Spinal cord (tissue), 10 donors: ENCODE measurements at places on chromosomes 11 and 22. TPM values are rescaled to one million over a fixed set of nuclear protein-coding genes. Genes with fewer than 3 reads are reported as not detected.

Gene PATE2
- total RNA-seq = 0.61 TPM

Gene MIF
- total RNA-seq = 81.1 TPM

GRCh38 chr22:29030618-29031226 is 30.9 kb downstream of the C22orf31 start:
- DNase-seq = peak; percentile 83

Gene CARNS1
- total RNA-seq = 17.1 TPM

Gene POU2AF1
- 0.40 TPM for total RNA-seq

Gene HTR3A
- total RNA-seq = 23.0 TPM

- DNase-seq = no peak
These were observed 368.3 kb upstream of the SYN3 start for GRCh38 chr22:33426451-33426850.

DNA sequence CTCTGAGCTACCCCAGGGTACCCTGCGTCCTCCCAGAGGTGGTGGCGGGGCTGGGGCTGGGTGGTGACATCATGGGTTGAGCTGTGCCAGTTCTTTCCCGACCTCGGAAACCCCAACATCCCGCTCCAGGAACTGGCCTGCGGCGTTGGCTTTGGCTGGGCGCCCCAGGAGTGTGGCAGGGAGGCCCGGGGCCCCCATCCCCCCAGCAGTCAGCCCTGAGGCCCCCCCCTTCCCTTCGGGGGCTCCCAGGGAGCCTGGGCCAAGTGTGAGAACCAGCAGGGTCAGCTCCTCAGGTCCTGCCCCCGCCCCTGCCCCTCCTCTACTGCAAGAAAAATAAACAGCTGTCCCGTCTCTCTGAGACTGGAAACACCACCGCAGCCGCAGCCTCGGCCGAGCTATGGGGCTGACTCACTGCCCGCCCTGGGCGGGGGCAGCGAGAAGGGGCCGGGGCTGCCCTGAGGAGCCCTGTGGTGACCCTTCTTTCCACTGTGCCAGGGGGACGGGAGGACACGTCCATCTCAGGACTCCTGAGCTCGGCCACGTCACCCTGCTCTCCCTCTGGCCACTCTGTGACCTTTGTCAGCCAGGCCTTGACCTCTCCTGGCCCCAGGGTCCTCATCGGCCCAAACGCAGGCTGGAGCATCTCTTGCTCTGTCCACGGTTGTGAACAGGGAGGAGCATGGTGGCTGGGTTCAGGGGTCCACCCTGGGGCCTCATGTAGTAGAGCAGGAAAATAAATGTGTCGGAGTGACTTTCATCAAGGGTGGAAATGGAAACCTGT is 73.4 kb downstream of the WNT7B start:
- no peak for DNase-seq

DNA sequence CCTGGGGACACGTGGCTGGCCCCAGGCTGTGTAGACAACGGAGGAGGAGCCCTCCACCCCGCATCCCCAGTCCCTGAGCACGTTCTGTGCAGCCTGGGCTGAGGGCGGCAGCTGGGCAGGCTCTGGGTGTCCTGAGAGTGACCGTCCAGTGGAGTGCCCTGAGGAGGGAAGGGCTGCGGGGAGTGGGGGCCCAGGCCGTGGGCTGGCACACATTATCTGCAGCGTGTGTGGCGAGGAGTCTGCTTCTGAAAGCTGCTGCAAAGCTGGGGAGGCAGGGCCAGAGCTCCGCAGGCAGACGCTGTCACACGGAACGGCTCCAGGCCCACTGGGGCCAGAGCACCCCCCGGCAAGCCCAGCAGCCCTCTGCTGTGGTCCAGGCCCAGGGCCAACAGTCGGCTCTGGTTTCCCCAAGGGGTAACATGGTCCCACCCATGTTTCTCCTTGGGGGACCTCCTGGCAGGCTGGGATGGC is 835 bp upstream of the ANO9 start:
- DNase-seq = no peak

DNA sequence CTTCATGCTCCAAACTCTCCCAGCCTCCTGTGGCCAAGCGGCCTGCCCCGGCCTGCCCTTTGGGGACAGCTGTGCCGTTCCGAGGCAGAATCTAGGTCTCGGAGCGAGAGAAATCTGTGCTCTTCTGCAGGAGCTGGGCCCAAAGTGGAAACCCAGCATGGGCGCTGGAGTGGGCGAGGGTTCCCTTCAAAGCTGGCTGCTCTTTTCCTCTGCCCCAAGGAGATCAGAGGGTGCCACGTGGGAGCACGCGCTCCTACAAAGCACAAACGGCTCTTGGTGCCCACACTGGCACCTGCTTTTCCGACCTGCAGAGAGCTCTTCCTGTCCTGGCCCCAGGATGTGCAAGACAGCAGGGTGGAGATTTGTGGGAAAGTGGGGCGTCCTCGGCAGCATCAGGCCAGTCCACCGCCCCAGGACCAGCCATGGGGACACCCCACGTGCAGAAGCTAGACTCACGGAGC is 6.9 kb downstream of the OSBPL5 start:
- no peak for DNase-seq

GRCh38 chr22:22030493-22031182 is 48.1 kb upstream of the TOP3B start:
- DNase-seq = no peak

Gene ANGPTL5
- total RNA-seq = 1.9 TPM

GRCh38 chr11:120255519-120255866 is 15.6 kb downstream of the POU2F3 start:
- no peak for DNase-seq

GRCh38 chr22:31088233-31088986 is 7.3 kb downstream of the SMTN start:
- no peak for DNase-seq

DNA sequence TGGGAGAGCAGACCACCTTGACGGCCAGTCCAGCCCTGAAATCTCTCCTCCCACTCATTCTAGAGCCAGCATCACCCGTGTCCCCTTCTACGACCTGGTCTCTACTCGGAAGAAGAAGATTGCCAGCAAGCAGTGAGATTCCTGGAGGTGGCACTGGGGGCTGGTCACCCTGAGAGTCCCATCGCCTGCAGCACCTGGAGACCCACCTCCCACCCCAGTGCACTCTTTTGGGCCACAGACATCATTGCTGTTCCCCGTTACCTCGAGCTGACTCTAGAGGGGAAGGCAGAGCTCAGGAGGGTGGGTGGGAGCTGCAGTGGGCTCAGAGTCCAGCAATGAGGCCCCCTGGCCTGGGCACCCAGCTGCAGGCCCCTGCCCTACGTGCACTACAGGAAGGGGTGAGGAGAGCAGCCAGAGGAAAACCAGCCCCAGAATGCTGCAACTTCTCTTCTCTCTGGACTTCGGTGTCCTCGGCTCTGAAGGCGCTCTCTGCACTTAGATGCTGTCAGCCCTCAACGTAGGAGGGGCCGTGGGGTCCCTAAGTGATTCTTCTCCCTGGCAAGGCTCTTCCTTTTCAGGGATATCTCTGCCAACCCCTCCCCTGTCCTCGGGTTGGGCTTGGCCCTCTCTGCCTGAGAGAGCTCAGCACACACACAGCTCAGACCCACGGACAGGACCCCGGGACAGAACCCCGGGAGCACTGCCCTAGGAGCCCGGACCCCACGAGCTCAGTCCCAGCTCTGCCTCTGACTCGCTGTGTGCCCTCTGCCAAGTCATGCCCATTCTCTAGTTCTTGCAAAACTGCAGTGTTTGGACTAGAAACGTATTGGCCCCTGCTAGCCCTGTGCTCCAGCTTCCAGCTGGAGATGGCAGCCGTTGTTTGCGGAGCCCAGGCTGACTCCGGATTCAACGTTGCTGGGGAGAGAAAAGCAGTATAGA is 31.3 kb downstream of the CYTH4 start:
- DNase-seq = no peak

Gene MTMR2
- total RNA-seq = 33.5 TPM
